ENCODE measurements at places on chromosomes 4 and X.
A peak's percentile ranks its signal among the peaks of the same experiment; 100 is the strongest.

- DNase-seq: no peak
Measured at GRCh38 chr4:38449506-38450174, 214.4 kb upstream of the KLF3 start.

DNA sequence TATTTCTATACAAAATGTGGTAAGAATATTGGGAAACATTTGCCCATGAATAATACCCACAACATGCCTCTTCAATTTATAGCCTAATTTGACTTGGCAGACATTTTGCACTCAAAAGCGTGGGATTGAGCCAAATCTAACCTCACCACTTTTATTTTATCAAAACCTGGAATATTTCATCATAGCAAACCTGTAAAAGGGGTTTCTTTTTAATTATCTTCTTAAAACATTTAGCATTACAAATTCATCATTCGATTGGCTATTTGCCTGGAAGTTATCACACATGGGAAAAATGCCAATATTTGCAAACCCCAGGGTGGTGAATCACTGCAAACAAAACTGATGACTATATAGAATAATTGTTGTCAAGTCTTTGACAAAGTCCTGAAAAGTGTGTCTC is 56.2 kb downstream of the VCX3B start:
- DNase-seq: no peak

GRCh38 chr4:41452484-41453225 is 85.3 kb upstream of the LIMCH1 start:
- DNase-seq: no peak

DNA sequence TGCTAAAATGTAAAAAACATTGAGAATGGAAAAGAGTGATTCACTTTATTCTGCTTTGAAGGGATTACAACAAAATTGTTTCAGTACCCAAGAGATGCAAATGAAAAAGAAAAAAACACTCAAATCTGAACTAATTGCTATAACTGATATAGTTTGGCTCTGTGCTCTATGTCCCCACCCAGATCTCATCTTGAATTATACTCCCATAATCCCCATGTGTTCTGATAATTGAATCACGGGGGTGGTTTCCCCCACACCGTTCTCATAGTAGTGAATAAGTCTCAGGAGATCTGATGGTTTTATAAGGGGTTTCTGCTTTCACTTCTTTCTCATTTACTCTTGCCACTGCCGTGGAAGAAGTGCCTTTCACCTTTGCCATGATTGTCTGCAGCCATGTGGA is 213.6 kb upstream of the GALNTL6 start:
- no peak for DNase-seq

DNA sequence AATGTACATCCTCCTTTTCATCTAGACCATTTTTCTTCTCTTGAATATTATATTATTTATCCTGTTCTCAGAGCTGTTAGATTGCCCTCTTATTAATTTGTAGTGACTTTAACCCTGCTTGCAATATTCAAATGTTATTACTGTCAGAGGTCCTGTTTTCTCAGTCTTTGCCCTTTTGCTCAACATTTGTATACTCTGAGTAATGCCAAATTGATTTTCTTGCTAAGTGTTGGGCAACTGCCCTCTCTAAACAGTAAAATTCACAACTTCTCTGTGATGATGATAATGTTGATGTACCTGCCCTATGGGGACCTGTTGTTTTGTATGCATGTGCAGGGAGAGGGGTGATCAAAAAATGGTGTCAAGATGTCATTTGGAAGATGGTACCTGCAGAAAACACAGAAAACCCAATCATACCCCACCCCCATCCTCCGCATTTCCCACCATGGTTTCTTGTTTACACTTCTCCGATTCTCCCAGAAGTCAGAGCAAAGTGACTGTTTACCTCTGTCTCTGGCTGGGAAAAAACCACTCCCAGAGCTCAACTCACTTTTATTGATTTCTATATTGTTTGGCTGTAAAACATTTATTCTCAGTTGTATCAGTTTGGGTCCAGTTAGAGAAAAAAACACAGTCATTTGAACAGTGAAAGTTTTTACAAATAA is 694.0 kb downstream of the IL1RAPL1 start:
- no peak for DNase-seq

DNA sequence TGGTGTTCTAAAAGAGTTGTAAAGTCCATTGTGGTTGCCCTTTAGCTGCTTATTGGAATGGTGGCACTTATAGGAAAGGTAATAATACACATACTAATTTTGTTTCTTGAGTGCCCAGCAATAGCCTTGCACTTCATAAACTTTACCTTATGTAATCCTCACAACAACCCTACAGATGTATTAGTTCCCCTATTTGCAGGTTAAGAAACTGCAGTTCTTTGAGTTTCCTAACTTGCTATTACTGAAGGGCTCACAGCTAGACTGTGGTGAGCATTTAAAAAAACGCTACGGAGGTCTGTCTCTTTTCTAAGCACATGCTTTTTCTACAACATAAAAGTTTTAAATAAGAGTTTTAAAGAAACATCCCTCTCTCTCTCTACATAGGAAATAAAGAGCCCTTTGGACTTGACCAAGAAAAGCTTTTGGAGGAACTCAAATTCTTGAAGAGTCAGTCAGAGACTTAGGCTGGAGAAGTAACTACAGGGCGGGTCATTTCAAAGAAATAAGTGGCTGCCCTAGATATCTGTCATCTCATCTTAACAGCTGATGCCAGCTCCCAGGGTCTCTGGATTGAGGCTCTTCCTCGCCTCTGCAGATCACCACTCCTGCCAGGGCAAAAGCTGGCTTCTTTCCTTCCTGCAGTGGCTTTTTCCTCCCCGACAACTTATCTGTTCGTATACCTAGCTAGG is 42.0 kb upstream of the FBXW7 start:
- DNase-seq: no peak

DNA sequence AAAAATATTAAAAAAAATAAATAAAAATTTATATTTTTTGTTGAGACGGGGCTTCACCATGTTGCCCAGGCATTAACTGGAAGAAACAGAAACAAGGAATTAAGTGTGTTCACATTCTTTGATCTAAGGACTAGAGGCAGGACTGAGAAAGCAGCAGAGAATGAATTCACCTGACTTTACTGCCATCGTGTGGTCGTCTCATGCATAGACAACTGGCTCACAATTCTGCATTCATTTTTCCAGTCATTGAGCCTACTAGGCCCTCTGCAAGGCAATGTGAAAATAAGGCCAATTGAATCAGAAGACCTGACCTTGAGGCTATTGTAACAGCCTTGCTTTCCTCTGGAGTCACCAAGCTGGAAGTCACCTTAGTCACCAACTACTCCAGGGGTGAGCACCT is 37.4 kb downstream of the LHFPL1 start:
- DNase-seq: peak; percentile 13

- no peak for DNase-seq
Measured at GRCh38 chr4:184762100-184762499, 28.2 kb upstream of the CENPU start.

DNA sequence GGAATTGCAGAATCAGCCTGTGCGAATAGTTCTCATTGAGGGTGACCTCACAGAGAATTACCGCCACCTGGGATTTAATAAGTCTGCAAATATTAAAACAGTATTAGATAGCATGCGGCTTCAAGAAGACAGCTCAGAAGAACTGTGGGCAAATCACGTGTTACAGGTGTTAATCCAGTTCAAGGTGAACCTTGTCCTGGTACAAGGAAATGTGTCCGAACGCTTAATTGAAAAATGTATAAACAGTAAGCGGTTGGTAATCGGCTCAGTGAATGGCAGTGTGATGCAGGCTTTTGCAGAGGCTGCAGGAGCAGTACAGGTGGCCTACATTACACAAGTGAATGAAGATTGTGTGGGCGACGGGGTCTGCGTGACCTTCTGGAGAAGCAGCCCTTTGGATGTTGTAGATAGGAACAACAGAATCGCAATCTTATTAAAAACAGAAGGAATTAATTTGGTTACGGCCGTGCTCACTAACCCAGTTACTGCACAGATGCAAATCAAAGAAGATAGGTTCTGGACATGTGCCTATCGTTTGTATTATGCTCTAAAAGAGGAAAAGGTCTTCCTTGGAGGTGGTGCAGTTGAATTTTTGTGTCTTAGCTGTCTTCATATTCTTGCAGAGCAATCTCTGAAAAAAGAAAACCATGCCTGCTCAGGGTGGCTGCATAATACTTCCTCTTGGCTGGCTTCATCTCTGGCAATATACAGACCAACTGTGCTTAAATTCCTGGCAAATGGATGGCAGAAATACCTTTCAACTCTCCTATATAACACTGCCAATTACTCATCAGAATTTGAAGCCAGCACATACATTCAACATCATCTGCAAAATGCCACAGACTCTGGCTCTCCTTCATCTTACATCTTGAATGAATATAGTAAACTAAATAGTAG is 10.7 kb downstream of the BBS12 start:
- DNase-seq: no peak

Measured in GM12892 (cell line).